ENCODE measurements at places on chromosomes 7 and 10.

DNA sequence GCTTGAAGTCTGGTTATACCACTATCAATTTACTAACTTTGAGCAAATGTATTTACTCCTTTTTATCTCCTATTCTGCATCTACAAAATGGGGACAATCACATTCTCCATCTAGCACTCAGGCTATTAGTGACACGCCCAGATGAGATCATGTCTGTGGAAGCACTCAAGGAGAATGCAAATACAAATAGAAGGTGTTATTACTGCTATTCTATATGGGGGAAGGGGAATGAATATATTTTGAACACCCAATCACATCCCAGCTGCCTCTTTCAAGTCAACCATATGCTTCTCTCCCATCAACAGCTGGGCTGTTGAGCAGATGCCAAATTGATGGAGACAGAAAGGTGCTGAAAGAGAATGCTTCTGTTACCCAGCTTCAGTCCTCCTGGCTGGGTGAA lies 23.5 kb downstream of the SGMS1 start:
- DNase-seq, result no peak

- no peak for DNase-seq
These were observed 58.6 kb downstream of the LAMB4 start for GRCh38 chr7:108071551-108071950.

DNA sequence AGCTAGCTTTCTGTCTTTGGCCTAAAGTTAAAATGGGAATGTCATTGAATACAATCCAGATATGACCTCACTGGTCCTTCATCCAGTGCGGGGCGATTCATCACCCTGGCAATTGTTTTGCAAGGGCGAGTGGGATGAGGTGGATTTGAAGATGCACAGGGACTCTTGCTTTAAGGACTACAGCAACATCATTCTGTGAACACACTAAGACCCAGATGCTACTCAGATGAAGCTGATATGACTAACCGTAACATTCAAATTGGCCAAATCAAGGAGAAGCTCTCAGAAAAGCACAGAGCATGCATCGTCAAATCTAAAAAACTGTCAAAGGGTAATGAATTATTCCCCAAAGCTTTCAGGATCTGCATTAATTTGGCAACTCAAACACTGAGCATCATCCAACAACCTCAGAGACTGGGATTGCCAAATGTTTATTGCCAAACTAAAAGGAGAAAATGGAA lies 12.8 kb downstream of the CPA1 start:
- no peak for DNase-seq

DNA sequence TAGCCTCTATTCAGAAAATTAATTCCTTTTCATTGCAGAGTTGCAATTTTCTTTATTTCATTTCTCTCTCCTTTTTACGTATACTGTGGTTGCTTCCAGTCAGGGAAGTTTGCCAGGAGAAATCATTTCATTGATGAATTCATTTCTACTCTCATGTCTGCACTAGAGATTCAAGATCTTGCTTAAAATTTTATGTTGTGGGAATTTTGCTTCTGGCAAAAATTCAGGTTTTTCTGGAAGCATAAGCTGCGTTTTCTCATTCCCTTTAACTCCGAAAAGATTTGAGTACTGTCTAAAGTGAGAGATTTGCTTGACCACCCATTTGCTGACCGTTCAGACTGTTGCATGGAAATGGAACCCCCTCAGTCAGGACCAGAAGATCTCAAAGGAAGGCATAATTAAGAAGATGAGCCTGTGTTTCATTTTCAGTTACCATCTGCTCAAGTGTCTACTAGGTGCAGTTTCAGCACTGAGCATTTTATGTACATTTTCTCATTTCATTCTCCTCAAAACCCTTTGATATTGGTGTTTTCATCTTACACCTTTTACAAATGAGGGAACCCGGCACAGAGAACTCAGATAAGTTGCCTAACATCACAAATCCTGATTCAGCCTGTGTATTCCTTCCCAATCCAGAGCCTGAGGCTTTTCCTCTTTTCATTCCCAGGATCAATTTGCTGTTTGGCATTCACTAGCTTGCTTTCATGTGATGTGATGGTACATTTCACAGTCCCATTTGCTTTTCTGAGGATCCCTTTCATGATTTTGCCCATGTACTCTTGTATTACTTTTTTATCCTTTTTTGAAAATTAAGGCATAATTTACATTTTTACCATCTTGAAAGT lies 3.9 kb downstream of the PTPRZ1 start:
- DNase-seq, result no peak

DNA sequence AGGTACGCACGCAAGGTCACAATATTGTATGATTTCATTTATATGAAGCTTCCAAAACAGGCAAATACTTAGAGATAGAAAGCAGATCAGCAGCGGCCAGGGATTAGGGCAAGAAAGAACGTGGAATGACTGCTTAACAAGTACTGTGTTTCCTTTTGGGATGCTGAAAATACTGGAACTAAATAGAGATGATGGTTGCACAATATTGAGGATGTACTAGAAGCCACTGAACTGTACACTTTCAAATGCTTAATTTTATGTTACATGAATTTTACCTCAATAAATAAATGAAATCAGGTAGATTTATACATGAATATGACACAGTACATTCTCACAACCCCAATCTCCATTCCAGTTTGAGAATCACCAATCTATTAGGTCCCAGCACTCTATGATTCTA lies 15.6 kb downstream of the SEM1 start:
- DNase-seq, result no peak

DNA sequence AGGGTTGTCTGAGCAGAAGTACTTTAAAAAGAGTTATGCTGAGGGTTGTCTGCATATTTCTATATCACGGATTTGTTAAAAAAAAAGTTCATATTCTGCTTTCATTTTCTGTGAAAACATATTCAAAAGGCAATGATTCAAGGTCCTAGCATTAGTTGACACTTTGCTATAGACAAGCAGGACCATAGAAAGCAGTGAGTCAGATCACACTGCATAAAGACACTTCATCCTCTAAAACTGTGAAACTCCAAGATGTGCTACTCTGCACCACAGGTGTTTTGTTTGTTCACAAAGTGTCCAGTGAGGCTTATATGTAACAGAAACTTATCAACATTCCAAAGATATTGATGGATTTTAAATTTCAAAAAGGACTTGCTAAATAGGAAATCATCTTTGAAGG lies 47.0 kb downstream of the SPAM1 start:
- no peak for DNase-seq

DNA sequence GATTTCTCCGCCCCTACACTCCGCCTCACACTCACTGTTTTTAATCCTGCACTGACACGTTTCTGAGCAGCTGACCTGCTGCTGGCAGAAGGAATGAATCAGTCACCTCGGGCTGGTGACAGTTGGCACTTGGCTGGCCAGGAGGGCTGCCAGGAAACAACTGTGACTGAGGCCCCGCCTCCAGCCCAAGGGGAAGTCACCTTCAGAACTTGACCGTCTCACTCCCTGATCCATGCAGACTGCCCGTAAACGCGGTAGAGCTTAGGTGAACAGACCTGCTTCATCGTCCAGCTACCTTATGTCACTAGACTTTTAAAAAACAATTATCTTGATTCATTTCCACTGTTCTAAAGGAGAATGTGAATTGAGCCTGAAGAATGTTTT lies 107.5 kb downstream of the DOCK1 start:
- no peak for DNase-seq

DNA sequence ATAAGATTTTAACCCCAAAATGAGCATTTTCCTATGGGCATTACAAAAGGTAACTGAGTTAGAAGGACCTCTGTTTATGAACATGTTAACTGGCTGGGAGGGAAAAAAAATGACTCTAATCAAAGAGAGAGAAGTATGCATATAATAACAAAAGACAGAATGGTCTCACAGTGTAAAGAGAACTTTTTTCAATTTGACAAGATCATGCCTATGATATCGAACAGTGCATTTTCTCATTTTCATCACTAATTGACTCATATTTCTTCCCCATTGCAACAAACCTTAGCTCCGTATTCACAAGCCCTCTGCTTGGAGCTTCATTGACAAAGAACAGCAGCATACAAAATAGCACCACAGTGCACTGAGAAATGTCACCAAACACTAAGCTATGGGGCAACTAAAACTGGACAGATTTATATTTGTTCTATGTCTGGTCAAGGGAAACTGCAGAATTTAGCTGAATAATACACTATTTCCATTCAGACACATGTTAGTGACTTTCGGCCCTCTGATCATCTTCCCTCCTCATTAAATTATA lies 45.6 kb downstream of the SMURF1 start:
- no peak for DNase-seq

GRCh38 chr10:20369863-20370736 lies 527.0 kb downstream of the NEBL start:
- no peak for DNase-seq

DNA sequence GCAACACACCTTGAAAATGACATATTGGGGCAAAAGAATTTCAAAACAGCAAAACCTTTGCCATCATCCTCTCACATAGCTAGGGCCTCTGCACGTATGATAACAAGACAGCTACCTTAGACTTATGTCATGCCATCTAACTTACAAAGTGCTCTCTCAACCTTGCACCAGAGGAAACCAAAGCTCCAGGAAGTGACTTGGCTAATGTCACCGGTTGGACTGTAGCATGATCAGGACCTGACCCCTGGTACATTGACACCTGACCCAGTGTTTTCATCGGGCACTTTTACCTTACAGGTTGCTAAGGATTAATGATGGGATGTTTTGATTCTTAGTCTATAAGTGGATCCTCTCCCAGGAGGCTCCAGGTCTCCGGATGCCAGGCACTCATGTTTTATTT lies 529.8 kb upstream of the GALNT17 start:
- DNase-seq, result no peak

GRCh38 chr10:34008656-34009055 lies 674.2 kb upstream of the NRP1 start:
- no peak for DNase-seq

- DNase-seq, result no peak
These were observed 144.3 kb upstream of the ZMIZ1 start for GRCh38 chr10:78924319-78925003.
